Ascending aorta (tissue), 2 donors: ENCODE measurements at places on chromosomes 3 and 15.

DNA sequence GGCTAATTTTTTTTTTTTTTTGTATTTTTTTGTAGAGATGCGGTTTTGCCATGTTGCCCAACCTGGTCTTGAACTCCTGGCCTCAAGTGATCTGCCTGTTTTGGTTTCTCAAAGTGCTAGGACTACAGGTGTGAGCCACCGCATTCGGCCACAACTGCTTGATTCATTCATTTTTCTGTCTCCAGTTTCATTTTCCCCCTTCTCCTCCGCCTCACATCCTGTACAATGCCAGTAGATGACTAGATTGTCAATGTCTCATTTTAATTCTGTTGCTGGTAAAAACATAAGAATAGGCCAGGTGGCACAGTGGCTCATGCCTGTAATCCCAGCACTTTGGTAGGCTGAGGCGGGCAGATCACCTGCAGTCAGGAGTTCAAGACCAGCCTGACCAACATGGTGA lies 12.0 kb upstream of the ZNF592 start:
- no peaks in the 10 kb centered on the region for H3K27me3 ChIP-seq
- DNase-seq: no peak
- no peaks in the 10 kb centered on the region for H3K4me1 ChIP-seq
- no peak overlapping the region for H3K27ac ChIP-seq
- H3K36me3 ChIP-seq: no peaks in the 10 kb centered on the region
- H3K4me3 ChIP-seq: no peak overlapping the region

DNA sequence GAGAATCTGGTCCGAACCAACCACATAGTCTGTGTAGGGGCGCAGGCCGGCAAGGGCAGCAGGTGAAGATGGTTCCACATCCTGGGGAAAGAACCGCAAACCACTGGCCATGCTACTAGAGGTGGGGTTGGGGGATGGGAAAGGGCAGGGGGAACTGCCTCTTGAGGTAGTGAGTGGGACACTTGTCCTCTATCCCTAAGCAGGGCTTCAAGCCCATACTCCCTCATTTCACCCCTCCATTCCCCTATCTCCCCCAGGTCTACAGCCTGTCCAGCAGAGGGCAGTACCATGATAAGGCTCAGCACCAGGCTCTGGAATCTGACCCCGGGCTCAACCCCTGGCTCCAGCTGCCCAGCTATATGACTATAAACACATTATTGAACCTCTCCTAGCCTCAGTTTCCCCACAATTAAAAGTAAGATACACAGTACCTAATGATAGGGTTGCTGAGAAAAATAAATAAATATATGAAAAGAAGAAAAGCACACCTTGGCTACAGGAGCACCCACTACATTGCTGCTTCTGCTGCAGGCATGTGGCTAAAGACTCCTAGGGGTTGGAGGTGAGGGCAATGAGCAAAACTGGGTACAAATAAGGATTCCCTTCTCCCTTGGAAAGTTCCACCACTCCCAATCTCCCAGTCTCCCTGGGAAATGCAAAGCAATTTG lies 6.3 kb downstream of the GORASP1 start:
- H3K4me3 ChIP-seq: no peak overlapping the region
- H3K27ac ChIP-seq: no peak overlapping the region
- H3K4me1 ChIP-seq: no peaks in the 10 kb centered on the region

GRCh38 chr3:189995129-189995528 lies 125.6 kb downstream of the P3H2 start:
- H3K36me3 ChIP-seq: no peaks in the 10 kb centered on the region
- no peaks in the 10 kb centered on the region for H3K27me3 ChIP-seq
- H3K4me3 ChIP-seq: no peak overlapping the region
- H3K4me1 ChIP-seq: no peaks in the 10 kb centered on the region

DNA sequence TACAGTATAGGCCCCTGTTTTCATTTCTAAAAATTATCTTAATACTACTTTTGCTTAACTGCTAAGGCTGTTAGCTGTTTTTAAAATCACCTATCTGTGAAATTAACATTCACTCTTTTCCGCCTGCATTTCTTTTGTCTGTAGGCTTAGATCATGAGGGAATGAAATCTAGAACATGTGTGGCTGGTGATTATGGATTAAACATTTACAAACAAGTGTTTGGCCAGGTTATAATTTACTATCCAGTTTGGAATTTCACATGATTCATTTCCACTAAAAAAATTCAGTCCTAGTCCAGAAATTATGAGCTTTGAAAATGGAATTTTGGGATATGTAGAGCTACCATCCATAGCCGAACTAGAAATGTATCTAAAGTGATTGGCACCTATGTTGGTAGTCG lies 39.1 kb downstream of the GOLM2 start:
- H3K27ac ChIP-seq: no peak overlapping the region
- no peak overlapping the region for H3K4me3 ChIP-seq
- DNase-seq: no peak
- H3K27me3 ChIP-seq: no peaks in the 10 kb centered on the region
- no peaks in the 10 kb centered on the region for H3K4me1 ChIP-seq

GRCh38 chr3:127644641-127645370 lies 15.8 kb downstream of the PODXL2 start:
- H3K4me1 ChIP-seq: no peaks in the 10 kb centered on the region
- DNase-seq: no peak
- H3K36me3 ChIP-seq: no peaks in the 10 kb centered on the region
- H3K27ac ChIP-seq: no peak overlapping the region
- no peaks in the 10 kb centered on the region for H3K27me3 ChIP-seq

DNA sequence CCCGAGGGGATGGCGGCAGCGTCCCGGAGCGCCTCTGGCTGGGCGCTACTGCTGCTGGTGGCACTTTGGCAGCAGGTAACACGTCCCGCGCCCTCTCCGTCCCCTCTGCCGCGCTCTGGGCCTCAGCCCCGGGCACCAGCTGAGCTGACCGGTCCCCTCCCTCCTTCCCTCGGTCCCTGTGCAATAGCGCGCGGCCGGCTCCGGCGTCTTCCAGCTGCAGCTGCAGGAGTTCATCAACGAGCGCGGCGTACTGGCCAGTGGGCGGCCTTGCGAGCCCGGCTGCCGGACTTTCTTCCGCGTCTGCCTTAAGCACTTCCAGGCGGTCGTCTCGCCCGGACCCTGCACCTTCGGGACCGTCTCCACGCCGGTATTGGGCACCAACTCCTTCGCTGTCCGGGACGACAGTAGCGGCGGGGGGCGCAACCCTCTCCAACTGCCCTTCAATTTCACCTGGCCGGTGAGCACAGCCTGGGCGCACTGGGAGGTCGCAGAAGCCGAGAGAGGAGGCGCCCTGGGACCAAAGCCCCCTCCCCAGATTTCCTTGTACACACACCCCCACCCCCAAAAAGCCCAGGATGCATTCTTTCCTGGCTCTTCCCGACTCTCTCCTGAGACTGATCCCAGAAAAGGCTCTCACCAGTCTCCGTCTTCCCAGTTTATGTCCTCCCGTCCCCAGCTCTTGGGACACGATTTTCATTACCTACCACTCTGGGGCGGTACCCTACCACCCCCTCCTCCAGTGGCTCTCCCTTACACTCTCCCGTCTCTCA lies 705 bp downstream of the DLL4 start:
- no peak overlapping the region for H3K27ac ChIP-seq
- no peak for DNase-seq

- no peak overlapping the region for H3K4me3 ChIP-seq
- H3K27me3 ChIP-seq: no peaks in the 10 kb centered on the region
- no peak for DNase-seq
These were observed 3.0 kb downstream of the ZBED2 start for GRCh38 chr3:111592143-111592542.

- H3K4me1 ChIP-seq: no peaks in the 10 kb centered on the region
- no peaks in the 10 kb centered on the region for H3K27me3 ChIP-seq
- no peaks in the 10 kb centered on the region for H3K36me3 ChIP-seq
- H3K27ac ChIP-seq: no peak overlapping the region
- no peak overlapping the region for H3K4me3 ChIP-seq
These were observed 31.3 kb upstream of the PIK3CA start for GRCh38 chr3:179116816-179117215.

- DNase-seq: peak; percentile 86
- no peaks in the 10 kb centered on the region for H3K36me3 ChIP-seq
- H3K4me3 ChIP-seq: no peak overlapping the region
- no peaks in the 10 kb centered on the region for H3K27me3 ChIP-seq
These were observed 451.1 kb upstream of the KCNMB2 start for GRCh38 chr3:178084938-178085816.

DNA sequence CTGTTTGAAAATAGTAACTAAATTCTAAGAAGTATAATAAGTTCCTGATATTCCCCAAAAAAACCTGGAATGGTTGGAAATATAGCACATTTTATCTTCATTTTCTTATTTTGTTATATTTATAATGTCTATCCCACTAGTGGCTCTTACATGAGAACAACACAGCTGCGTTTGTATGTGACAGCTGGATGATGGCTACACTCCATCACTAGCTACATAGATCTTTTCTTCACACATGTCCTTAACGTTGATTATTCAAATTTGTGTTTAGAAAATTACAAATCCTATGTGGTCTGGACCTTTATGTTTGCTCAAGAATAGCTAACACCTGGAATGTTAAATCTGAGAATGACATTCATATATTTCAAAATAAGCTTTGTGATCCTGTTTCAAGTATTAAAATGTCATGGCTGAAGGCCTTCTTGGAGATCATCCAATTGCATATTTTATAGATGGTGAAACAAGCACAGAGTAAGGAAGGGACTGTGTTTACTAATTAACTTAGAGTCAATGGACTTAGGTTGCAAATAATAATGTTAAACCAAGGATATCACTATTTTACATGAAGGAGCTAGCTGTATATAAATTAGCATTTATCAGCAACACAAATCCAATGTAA lies 60.8 kb downstream of the ATP13A5 start:
- no peaks in the 10 kb centered on the region for H3K27me3 ChIP-seq
- H3K4me3 ChIP-seq: no peak overlapping the region
- DNase-seq: no peak
- no peak overlapping the region for H3K27ac ChIP-seq
- H3K36me3 ChIP-seq: no peaks in the 10 kb centered on the region

- H3K36me3 ChIP-seq: no peaks in the 10 kb centered on the region
- H3K27me3 ChIP-seq: no peaks in the 10 kb centered on the region
- no peaks in the 10 kb centered on the region for H3K4me1 ChIP-seq
- no peak for DNase-seq
- no peak overlapping the region for H3K27ac ChIP-seq
- no peak overlapping the region for H3K4me3 ChIP-seq
These were observed 90.0 kb downstream of the APBA2 start for GRCh38 chr15:28975766-28976179.

- H3K27me3 ChIP-seq: no peaks in the 10 kb centered on the region
- H3K36me3 ChIP-seq: no peaks in the 10 kb centered on the region
- DNase-seq: no peak
These were observed 95.2 kb downstream of the CHSY1 start for GRCh38 chr15:101156509-101157159.

DNA sequence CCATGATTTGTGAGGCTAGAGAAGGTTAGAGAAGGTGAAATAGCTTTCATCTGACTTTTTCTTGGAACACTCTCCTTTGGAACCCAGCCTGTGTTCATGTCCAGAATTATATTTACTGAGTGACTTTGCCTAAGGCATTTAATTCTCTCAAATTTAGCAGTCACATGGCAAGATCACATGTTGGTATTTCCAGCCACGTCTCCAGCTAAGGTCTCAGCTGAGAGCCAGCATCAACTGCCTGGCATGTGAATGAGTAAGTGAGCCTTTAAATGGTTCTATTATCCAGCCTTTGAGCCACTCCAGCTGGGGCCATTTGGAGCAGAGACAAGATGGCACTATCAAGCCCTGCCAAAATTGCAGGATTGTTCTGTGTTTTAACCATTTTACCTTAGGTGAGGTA lies 130.2 kb upstream of the SGO1 start:
- no peak overlapping the region for H3K4me3 ChIP-seq
- H3K27ac ChIP-seq: peak overlapping the region; percentile 94
- no peaks in the 10 kb centered on the region for H3K4me1 ChIP-seq
- peak; percentile 41 for DNase-seq
- H3K27me3 ChIP-seq: no peaks in the 10 kb centered on the region

GRCh38 chr3:70899816-70900215 lies 587.4 kb upstream of the MDFIC2 start:
- H3K36me3 ChIP-seq: no peaks in the 10 kb centered on the region
- H3K4me3 ChIP-seq: no peak overlapping the region
- no peaks in the 10 kb centered on the region for H3K4me1 ChIP-seq
- no peak overlapping the region for H3K27ac ChIP-seq

- H3K27me3 ChIP-seq: no peaks in the 10 kb centered on the region
- peaks cover 17% of the 10 kb centered on the region for H3K4me1 ChIP-seq
- H3K27ac ChIP-seq: peak overlapping the region; percentile 77
- no peak overlapping the region for H3K4me3 ChIP-seq
- no peak for DNase-seq
These were observed 43.0 kb downstream of the BOC start for GRCh38 chr3:113254171-113254947.

DNA sequence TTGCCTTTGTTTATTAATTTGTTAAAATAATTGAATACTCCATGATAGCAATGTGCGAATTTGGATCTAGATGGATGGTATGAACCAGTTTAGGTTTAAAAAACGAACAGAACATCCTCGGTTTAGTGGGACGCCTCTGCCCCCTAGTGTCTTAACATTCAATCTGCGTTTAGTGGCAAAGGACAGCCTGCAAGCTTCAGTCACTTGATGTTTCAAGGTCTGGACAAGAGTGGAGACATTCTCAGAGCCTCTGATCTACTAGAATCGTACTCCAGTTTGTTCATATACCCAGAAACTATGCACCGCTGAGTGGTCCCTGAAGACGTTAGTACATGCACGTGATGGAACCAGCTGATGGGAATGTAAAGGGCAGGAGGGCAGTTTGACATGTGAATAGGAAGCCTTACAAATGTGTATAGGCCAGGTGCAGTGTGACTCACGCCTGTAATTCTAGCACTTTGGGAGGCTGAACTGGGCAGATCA lies 17.8 kb upstream of the ATP13A4 start:
- DNase-seq: no peak
- no peak overlapping the region for H3K4me3 ChIP-seq

DNA sequence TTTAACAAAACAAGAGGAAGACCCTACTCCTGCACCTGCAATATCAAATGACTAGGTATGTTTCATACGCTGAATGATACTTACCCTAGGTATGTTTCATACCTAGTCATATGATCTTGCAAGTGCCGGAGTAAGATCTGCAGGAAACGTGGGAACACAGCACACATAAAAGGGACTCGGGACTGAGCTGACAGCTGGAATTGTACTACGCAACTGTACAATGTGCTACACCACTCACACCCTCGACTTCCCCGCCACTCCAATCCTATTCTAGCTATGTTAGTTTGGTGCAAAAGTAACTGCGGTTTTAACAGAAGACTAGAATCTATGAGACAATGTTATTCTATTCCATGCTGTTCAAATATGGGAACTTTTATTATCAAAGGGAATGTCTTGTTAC lies 22.0 kb downstream of the CRBN start:
- no peaks in the 10 kb centered on the region for H3K27me3 ChIP-seq
- H3K4me1 ChIP-seq: no peaks in the 10 kb centered on the region
- peaks cover 56% of the 10 kb centered on the region for H3K36me3 ChIP-seq
- no peak overlapping the region for H3K4me3 ChIP-seq
- no peak for DNase-seq
